ENCODE measurements at places on chromosomes 3 and 15.

DNA sequence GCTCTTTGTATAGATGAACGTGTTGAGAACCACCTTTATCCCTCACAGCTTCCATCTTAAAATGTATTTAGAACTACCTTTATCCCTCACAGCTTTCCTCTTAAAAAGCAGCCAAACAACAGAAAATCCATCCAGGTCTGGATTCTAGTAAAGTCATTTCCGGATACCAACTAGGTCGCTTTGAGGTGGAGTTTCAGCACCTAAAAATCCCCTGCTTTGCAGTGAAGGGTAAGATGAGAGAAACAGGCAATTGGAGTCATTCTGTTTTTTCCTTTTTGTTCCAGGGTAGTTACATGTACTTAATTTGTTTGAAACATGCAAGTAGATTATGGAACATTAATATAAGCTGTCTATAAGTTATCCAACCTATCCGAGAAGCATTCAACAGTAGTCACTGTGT lies 192.0 kb downstream of the UBE2E2 start:
- no peak for DNase-seq

DNA sequence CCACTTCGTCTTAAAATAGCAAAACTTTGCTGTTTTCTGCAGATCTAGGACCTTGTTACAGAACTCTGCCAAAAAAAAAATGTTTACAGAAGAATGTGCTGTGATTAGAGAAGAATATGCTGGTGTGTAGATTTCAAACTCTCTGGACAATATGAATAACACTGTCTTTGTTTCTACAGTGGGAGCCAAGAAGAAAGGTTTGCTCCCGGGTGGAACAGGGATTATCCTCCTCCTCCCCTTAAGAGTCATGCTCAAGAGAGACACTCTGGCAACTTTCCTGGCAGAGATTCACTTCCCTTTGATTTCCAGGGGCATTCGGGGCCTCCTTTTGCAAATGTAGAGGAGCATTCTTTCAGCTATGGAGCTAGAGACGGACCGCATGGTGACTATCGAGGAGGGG lies 27.3 kb downstream of the RBM6 start:
- DNase-seq: no peak

- no peak for DNase-seq
Measured at GRCh38 chr3:74403307-74403706, 211.2 kb downstream of the CNTN3 start.

DNA sequence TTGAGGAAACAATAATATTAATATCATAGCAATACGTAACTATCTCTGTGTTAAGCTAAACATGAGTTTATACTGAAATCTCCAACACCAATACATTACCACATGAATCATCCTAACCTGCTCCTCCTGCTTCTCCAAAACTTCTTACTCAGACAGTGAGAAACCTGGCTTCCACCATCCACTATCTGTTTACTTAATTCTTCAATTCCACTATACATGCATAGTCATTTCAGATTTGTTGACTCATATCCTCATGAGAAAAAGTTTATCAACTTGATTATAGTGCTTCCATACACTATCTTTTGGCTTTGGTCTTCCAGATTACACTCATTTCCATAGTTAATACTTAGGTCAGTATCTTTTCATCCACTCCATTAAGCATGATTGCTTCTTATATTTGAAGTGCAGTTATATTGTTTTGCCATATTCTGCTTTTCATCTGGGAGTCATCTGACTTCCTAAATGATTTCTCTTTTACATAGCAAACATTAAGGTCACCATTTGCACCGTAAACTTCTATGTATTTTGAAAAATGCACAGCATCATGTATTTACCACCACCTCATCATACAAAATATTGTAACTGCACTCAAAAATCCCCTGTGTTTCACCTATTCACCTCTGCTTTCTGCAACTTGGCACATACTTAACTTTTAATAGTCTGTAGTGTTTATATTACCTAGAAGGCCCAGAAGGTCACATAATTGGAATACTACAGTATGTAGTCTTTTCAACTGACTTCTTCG lies 970.6 kb downstream of the DIPK2A start:
- no peak for DNase-seq

DNA sequence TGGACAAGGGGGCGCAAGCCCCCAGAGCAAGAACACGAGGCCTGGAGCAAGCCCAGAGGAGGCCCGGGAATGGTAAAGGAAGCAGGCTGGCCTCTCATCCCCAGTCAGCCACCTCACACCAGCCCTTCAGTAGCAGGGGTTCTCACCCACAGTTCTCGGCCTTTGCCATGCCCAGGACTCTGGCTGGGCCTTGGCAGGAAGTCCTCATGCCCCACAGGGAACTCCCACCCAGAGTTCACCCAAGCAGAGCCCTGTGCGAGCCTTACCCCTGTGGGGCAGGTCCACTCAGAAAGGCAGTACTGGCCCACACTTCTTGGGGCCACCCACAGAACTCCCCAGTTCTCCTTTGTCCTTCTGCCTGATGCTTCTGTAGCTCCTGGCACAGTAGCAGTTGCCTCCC lies 30.3 kb downstream of the CYP11A1 start:
- DNase-seq: no peak

GRCh38 chr15:66278671-66279070 lies 14.7 kb upstream of the DIS3L start:
- no peak for DNase-seq

GRCh38 chr15:82810061-82810889 lies 847 bp downstream of the WHAMM start:
- DNase-seq: peak; percentile 47

- DNase-seq: no peak
Measured at GRCh38 chr3:171121801-171122200, 95.3 kb upstream of the SLC2A2 start.

- no peak for DNase-seq
Measured at GRCh38 chr15:73925848-73926218, 429 bp upstream of the LOXL1 start.

- DNase-seq: no peak
Measured at GRCh38 chr3:178712247-178712646, 176.0 kb downstream of the KCNMB2 start.

DNA sequence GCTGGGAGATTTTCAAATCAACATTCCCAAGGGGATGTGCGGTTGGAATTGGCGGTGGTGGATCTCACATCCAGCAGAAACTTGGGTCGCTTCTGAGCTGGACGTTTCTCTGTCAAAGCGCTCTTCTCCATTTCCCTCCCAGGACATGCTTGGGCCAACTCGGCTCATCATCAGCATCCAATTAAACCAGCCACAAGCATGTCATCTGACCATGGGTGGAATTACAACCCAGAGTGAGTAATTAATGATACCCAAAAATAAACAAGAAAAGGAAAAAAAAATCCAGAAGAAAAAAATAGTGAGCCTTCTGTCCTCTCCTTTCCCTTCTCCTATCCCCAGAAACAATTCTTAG lies 111.2 kb downstream of the XXYLT1 start:
- no peak for DNase-seq

DNA sequence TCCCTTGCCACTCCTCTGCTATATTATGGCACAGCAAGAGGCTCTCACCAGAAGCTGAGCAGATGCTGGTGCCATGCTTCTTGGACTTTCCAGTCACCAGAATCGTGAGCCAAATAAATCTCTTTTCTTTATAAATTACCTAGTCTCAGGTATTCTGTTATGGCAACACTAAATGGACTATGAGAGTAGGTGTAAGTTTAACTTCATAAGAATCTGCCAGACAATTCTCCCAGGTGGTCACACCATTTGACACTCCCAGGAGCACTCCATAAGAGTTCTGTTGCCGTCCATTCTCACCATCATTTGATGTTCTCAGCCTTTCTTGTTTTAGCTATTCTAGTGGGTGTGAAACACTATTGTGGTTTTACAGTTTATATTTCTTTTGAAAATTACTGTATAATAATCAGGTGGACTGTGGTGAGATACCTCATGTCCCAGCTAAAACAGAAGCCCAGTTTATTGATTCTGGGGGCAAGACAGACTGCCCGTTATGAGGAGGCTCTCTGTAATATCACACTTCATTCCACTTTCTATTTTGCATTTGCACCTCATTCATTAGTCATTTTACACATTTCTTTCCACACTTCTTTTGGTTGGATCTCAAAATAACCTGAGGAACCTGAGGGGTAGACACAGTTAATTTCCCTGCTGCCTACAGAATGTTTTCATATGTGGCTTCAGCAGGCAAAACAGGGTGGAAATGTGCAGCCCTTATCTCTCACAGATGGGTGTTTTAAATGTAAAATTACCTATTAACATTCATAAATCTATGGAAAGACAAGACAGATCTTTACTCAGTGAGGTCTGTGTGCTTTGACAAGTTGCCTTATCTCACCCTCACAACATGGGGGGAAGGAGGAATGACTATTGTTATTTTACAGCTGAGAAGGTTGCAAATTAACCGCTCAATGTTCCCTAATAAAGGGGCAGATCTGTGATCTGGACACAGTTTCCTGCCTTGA lies 42.1 kb downstream of the CDCP1 start:
- DNase-seq: no peak
